IMR-90 (cell line): ENCODE measurements at places on chromosomes 2 and 18.

DNA sequence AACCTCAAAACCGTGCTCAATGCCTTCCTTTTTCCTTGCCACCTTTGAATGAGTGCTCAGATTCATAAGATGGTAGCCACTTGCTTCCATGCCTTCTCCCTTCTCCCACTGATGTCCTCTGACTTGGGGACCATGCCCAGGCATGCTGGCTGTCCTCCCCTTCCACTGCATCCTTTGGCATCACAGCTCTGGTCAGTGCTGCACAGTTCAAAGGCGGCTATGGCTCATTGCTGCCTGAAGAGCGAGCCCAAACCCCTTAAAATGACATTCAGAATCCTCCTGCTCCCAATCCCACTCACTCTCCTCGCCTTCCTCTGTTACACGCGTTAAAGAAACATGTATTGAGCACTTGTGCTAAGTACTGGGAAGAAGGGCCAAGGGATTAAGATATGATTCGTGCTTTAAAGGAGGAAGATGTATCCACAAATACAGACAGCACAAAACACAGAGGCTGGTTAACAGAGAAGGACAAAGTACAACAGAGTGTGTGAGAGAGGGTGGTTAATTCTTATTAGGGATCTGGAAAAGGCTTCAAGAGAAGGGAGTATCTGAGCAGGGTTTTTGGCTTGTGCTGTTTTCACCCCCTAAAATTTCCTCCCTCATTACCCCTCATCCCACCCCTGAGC, 81.8 kb downstream of the CERKL start:
- peaks cover 9% of the 10 kb centered on the region for H3K27me3 ChIP-seq
- no peak overlapping the region for H3K27ac ChIP-seq
- no peaks in the 10 kb centered on the region for H3K36me3 ChIP-seq
- no peaks in the 10 kb centered on the region for H3K4me1 ChIP-seq

DNA sequence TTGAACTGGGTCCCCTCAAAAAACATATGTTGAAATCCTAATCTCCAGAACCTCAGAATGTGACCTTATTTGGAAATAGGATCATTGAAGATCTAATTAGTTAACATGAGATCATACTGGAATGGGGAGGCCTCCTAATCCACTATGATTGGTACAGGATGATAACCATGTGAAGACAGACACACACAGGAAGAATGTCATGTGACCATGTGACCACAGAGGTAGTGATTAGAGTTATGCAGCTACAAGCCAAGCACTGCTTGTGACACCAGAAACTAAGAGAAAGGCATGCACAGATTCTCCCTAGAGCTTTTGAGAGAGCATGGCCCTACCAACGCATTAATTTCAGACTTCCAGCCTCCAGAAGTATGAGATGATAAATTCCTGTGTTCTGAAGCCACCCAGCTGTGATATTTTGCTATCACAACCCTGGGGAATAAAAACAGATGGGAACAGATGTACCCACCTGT, 47.0 kb upstream of the TGIF1 start:
- peaks cover 4% of the 10 kb centered on the region for H3K27me3 ChIP-seq
- H3K4me3 ChIP-seq: no peak overlapping the region
- DNase-seq: peak; percentile 40
- no peaks in the 10 kb centered on the region for H3K4me1 ChIP-seq
- no peak overlapping the region for H3K27ac ChIP-seq

- H3K4me3 ChIP-seq: no peak overlapping the region
- no peak overlapping the region for H3K27ac ChIP-seq
- H3K27me3 ChIP-seq: no peaks in the 10 kb centered on the region
- DNase-seq: peak; percentile 32
- H3K36me3 ChIP-seq: no peaks in the 10 kb centered on the region
Observed at GRCh38 chr18:73835656-73836364, 311.8 kb downstream of the FBXO15 start.

DNA sequence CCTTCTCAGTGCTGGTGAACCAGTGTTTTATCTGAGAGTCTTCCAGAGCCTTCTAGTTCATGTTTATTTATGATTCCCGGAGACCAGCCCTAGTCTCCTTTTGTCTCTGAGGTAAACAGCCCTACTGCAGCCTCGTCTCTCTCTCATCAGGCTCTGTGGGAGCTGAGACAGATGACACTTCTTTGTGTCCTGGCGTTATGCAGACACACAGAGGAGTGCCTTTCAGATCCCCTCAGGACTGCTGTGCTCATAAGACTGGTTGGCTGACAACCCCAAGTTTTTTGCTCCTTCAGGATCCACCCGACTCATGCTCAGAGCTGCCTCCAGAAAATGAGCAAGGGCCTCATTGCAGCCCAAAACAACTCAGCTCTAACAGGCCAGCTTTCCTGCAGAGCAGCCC, 523.8 kb upstream of the SPHKAP start:
- H3K4me1 ChIP-seq: no peaks in the 10 kb centered on the region
- no peak overlapping the region for H3K27ac ChIP-seq
- no peaks in the 10 kb centered on the region for H3K27me3 ChIP-seq
- no peaks in the 10 kb centered on the region for H3K36me3 ChIP-seq

DNA sequence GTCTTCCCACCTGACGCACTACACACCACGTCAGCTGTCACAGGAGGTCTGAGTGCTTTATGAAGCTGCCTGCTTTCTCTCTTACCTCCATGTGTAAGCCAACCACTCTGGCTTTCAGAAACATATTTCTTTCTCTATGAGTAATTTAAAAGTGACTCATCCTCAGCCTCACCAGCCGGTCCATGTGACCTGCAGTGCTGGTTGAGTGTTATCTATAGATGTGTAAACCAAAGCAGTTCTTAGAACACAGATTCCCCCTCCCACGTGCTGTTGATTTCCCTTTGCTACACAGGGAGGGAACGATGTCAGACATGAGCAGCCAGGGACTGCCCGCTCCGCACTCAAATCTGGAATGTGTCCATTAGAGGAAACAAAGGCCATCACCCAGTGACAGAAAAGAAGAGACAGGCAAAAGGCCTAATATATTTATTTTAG, 157.8 kb downstream of the BCL2 start:
- no peaks in the 10 kb centered on the region for H3K36me3 ChIP-seq
- peaks cover 6% of the 10 kb centered on the region; the same call in 1 of the 2 replicates for H3K4me1 ChIP-seq
- no peaks in the 10 kb centered on the region for H3K27me3 ChIP-seq

- DNase-seq: no peak
- no peak overlapping the region for H3K27ac ChIP-seq
- H3K4me3 ChIP-seq: no peak overlapping the region
- no peaks in the 10 kb centered on the region for H3K27me3 ChIP-seq
- H3K4me1 ChIP-seq: no peaks in the 10 kb centered on the region
Observed at GRCh38 chr18:33957707-33958106, 267.0 kb downstream of the NOL4 start.

DNA sequence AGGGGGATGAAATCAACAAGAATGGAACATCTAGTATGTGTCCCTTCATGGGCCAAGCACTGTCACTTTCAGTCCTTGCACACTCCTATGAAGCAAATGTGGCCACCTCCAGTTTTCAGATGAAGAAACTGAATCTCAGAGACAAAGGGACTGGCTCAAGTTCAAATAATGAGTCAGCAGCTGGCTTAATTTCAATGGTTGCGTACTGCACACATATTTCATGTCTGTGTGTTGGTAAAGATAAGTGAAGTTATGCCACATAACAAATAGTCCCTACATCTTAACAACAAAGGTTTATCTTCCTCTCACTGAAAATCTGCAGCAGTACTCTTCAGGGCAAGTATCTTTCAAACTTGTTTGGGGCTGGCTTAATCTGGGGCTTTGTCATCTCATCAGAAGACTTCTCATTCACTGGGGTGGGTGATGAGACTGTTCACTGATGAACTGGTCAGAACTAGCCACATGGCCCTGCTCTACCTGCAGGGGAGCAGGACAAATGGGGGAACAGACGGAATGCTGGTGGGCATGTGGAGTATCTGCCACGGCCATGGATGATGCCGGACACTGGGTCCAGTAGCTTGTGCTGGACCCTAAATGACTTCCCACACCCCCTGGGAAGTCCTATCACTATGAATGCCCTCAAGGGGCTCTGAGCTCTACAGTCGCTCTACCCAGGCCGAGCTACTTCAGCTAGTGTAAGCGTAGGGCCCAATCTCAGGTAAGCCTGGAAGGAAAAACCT, 263.2 kb downstream of the CYP26B1 start:
- H3K27me3 ChIP-seq: peaks cover 2% of the 10 kb centered on the region
- H3K4me1 ChIP-seq: peaks cover 31% of the 10 kb centered on the region
- DNase-seq: peak; percentile 57
- H3K36me3 ChIP-seq: no peaks in the 10 kb centered on the region
- H3K27ac ChIP-seq: no peak overlapping the region
- H3K4me3 ChIP-seq: no peak overlapping the region

- DNase-seq: no peak
- H3K27me3 ChIP-seq: no peaks in the 10 kb centered on the region
- peaks cover 32% of the 10 kb centered on the region for H3K4me1 ChIP-seq
Observed at GRCh38 chr18:77074431-77074830, 58.2 kb downstream of the MBP start.
